ENCODE measurements at places on chromosomes 1 and 21.
A peak's percentile ranks its signal among the peaks of the same experiment; 100 is the strongest.

GRCh38 chr1:244347942-244348341 lies 103.8 kb downstream of the ADSS2 start:
- DNase-seq: no peak

GRCh38 chr1:161096530-161096929 lies 1.6 kb upstream of the KLHDC9 start:
- peak; percentile 62 for DNase-seq

GRCh38 chr1:160522622-160523345 lies at the start of gene SLAMF6:
SLAMF6 (minus strand) TSS chr1:160523255; CDS start chr1:160523192, 63 bp downstream.
- no peak for DNase-seq

DNA sequence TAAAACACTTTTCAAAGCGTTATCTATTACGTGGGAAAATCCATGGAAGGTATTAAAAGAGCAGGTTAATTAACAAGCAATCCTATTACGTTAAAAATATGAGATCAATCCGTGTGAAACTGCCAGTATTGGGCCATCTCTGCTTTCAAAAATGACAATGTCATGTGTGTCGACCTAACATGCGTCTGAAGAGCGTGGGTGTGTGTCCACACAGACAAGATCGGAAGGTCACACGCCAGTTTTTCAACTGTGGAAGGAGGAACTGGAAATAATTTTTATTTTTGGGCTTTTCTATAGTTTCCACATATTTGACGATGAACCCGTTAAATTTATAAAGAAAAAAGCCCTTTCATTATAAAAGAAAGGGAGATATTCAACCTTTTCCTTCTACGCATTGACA lies 17.6 kb upstream of the ALDH4A1 start:
- DNase-seq: no peak

DNA sequence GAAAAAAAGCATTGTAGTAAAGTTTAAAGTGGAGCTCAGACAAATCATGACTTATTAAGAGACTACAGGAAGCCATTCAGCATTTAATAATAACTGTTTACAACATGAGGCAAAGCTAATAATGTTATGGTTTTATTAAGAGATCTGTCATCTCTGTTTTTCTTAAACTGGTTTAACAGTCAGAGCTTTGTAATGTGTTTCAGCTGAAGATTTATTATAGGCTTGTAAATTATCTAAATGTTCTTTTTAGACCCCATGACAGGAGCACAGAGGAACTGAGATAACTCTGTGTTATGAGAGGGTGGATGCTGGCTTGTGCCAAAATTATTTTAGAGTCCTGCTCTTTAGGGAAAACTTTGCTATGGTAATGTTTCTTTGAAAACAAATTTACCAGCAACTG lies 38.0 kb upstream of the RWDD3 start:
- DNase-seq: no peak

DNA sequence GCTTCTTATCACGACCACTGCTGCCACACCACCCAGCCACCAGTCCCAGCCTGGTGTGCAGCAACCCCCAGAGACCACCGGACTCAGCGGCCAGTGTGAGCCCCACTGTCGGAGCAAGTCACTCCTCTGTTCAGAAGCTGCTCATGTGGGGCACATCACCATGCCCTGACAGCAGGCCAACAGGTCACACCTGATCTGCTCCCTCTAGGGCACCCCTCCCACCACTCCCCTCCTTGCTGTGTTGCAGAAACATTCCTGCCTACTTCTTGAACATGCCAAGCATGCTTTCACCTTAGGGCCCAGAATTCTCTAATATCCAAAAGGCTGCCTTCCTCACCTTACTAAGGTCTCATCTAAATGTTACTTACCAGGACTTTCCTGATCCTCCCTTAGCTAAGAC lies 146.5 kb downstream of the SLC45A1 start:
- no peak for DNase-seq

DNA sequence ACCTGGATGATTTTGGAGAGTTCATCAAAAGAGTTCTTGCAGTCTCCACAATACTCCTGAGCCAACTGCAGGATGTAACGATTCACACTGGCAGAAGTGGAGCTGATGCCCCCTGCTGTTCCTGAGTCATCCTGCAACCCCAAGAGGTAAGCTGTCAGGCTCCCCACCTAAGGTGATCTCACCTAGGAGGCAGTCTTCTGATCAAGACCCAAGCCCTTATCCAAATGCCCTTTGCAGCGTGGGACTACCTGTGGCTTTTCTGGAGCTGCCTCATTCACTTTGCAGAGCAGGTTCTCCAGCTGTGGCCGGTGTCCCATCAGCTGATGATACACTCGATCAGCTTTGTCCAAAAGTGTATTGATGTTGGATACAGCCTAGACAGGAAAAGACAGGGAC lies 96.4 kb downstream of the UBR4 start:
- DNase-seq: no peak

GRCh38 chr1:32991386-32991785 lies 26.8 kb upstream of the RNF19B start:
- DNase-seq: no peak

- no peak for DNase-seq
Measured at GRCh38 chr1:49251019-49251784, 474.5 kb upstream of the BEND5 start.

GRCh38 chr1:39331647-39332046 lies 127.2 kb downstream of the MACF1 start:
- DNase-seq: no peak

DNA sequence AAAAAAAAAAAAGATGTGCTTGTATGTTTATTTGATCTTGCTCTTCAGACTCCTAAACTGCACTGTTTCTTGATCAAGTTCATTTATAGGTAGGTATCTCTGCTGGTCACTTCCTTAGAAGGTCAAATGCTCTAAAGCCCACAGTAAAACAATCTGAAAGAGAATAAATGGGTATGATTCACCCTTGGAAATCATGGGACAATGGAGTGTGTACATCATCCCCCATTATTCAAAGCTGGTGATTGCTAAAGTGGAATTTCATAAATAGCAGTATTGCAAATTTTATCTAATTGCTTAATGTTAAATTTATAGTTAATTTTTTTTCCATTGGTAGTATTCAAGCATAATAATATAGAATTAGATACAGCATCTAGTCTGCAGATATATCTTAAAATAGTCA lies 53.4 kb downstream of the MIER1 start:
- DNase-seq: no peak

- no peak for DNase-seq
Measured at GRCh38 chr1:112599477-112599876, 19.5 kb downstream of the ST7L start.

- no peak for DNase-seq
Measured at GRCh38 chr1:52659356-52659755, 26.4 kb downstream of the SHISAL2A start.

- no peak for DNase-seq
Measured at GRCh38 chr1:113340038-113340437, 50.3 kb upstream of the MAGI3 start.

DNA sequence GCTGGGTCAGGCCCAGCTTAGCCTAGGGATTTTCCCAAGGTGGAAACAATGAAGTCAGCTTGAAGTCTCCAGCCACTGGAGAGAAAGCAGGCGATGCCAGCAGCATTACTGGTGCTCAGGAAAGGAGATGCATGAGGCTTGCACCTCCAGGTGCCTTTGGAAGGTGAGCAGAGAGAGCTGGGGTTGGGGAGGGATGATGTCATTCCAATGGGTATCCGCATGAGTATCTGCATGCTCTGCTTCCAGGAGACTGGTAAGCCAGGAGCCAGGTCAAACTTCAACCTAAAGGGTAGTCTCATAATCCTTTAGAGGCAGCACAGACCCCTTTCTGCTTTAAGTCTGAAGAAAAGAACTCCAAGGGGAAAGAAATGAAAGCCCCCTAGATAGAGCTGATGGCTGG lies 68.8 kb downstream of the KDM1A start:
- no peak for DNase-seq

- no peak for DNase-seq
Measured at GRCh38 chr1:192766009-192766625, 42.7 kb upstream of the RGS2 start.

DNA sequence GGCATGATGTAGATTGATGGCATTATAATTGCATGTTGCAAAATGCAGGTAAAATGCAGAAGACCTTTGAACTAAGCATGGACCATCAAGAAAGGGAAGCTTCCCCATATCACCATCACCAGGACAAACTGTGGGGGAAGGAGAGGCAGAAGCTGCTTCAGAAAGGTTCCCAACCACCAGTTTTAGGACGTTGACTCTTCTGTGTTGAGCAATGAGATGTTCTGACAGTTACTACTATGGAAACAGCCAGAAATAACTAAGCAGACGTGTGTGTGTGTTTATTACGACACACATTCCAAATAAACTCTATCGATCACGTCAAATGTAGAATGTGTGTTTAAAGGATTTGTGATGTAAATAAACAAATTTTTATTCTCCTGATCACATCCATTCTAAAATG lies 110.2 kb upstream of the PLD5 start:
- DNase-seq: no peak

DNA sequence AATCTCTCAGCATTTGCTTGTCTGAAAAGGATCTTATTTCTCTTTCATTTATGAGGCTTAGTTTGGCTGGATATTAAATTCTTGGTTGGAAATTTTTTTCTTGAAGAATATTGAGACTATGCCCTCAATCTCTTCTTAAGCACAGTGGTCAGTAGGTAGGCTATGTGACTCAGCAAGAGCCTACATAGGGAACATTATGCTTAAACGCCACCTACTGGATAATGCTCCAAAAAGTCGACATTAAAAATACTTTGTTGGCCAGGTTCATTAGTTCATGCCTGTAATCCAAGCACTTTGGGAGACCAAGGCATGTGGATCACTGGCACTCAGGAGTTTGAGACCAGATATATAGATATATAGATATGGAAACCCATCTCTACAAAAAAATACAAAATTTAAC lies 678.0 kb upstream of the USP24 start:
- DNase-seq: no peak

DNA sequence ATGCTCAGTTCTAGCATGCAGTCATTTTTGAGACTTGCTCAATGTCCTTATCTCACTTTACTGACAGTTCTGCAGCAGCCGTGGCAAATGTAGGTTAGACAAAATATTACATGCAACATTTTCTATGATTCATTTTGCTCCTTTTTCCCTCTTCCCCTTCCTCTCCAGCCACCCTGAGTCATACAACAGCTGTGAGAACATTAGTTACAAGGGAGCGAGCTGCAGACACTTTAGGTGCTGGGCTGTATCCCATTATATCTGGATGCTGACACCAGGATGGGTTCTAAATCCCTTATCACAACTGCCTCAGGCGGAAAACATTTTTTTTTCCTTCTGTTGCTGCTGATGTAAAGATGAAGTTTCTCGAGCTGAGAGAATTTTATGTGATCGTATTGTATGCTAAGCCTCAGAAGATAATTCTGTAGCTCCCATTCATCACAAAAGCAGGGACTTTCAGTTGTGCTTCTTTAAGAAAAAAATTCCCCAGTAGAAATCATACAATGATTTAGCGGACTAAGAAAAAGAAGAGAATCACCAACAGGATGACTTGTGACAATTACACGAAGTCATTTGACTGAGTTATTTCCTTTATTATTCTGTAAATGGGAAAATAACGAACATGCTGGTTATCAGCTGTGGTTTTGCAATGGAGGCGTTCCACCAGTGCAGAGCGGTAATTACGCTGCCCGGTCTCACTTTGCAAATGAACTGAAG lies 345.0 kb downstream of the DISC1 start:
- DNase-seq: peak; percentile 23

- DNase-seq: peak; percentile 43
Measured at GRCh38 chr1:222464841-222465210, 83.1 kb downstream of the HHIPL2 start.

DNA sequence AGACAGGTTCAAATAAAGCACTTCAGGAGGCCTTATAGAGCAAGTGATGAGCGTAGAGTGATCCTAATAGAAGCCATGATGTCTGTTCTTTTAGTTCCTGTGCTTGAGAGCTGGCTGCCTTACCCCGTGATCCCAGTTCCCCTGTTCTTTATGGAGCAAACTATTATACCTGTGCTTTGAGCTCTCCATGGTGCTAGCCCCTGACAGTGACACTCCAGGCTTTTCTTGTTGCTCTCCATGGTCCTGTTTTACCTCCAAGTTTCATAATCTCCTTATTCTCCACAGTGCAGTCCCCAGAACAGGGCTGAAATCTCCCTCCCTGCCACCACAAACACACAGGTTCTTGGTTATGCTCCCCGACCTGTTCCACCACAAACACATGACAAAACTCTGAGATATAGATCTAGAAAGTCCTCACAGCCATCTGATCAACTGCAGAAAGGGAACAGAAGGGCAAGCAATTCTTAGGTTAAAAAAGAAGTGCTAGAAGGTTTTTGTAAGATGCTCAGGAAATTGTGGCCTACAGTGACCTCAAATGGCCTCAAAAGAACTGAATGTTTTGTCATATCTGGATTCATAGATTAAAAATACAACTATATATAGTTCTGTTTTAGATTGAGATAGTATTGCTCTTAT lies 6.0 kb downstream of the CADM3 start:
- no peak for DNase-seq

DNA sequence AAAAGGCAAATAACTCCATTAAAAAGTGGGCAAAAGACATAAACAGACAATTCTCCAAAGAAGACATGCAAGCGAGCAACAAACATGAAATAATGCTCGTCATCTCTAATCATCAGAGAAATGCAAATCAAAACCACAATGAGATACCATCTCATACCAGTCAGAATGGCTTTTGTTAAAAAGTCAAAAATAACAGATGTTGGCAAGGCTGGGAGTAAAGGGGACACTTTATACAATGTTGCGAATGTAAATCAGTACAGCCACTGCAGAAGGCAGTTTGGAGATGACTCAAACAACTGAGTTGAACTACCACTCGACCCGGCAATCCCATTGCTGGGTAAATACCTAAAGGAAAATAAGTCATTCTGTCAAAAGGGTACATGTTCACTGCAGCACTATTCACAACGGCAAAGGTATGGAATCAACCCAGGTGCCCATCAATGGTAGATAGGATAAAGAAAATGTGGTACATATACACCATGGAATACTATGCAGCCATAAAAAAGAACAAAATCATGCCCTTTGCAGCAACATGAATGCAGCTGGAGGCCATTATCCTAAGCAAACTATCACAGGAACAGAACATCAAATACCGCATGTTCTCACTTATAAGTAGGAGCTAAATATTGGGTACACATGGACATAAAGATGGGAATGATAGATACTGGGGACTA lies 25.9 kb downstream of the TSPAN2 start:
- no peak for DNase-seq

DNA sequence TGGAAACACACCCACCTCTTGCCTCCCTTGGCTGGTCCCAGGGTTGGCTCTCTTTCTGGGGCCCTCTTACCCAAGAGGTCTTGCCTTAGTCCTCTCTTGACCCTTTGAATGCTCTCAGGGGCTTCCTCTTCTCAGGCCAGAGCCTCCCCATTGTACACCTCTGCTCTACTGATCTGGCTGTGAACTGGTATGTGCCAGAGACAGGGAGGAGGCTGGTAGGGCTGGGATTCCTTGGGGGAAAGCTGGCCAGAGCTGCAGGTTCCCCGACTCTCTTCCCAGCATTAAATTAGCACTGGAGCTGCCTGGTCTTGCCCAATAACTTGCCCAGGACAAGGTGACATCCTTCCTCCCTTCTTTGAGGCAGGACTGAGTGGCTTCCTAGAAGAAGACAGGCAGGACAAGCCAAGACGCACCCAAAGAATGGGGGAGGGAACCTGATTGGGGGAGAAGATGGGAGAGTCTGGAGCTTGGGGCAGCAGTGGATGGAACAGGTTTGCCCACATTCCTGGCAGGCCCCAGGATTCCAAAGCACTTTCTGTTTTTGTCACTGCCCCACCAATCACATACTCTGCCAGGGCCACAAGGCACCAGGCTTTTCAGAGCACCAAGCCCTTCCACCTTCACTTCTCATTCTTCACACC lies 37.2 kb upstream of the CITED4 start:
- no peak for DNase-seq

Data from AG09309 (cell line).